ENCODE measurements at places on chromosomes 2 and 18.
A peak's percentile ranks its signal among the peaks of the same experiment; 100 is the strongest.

- no peak for DNase-seq
These were observed 1.0 kb downstream of the IMPACT start for GRCh38 chr18:24427484-24427883.

DNA sequence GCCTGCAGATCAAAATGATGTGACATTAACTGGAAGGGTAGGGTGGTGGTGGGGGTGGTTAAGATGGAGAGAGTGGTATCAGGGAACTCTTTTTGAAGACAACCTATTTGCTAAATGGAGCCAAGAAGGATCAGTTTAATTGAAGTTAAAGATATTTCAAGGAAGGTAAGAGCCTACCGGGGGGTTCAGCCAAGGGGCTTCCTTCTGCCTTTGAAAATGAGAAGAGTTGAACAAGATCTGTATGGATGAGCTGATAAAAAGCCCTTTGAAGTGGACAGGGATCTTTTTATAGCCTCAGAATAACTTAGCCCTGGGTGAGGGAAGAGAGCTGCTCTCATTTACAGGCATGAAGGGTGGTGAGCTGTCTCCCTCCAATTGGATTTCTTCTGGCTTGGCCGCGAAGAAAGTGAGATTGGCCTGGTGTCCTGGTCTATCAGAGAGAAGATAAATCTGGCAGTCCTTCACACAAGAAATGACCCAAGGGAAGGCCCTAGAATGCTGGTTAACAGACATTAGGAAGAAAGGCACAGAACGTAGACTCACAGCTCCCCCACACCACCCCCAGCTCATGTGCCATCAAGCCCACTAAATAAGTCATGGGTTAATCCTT, 439.8 kb downstream of the TNS1 start:
- no peak for DNase-seq

DNA sequence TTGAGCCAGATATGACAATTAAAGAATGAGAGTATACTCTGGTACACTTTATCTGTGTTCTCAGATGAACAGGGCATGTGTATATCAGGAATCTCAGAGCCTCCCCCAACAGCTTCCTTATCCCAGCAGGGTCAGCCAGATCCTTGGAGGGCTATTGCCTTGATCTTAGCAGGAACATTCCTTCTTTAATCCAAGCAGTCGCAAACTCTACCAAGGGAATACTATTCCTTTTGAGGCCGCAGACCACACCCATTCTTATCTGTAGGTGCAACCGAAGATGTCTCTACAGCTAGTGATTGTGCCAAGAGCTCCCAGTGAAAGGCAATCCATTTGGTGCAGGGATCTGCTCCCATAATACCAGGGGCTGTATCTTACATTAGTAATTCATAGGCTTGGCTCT, 118.3 kb upstream of the DOK6 start:
- no peak for DNase-seq

- DNase-seq: no peak
These were observed 125.8 kb upstream of the EFEMP1 start for GRCh38 chr2:56049233-56049845.

DNA sequence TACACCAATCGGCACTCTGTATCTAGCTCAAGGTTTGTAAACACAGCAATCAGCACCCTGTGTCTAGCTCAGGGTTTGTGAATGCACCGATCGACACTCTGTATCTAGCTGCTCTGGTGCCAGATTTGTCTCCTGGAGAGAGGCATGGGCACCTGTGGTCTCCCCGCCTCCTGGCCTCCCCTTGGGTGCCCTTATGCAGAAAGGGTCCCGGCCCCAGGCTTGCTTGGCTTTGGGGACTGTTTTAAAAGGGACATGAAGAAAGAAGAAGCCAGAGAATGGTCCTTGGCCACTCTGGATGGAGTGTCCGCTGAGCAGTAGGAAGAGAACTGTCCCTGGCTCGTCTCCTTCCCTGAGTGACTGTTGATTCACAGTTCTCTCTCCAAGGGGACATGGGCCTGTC, 11.5 kb upstream of the ALPP start:
- no peak for DNase-seq

GRCh38 chr2:96575785-96576456, 39.4 kb downstream of the ARID5A start:
- no peak for DNase-seq

GRCh38 chr2:201158111-201158929, 24.6 kb upstream of the CASP10 start:
- peak; percentile 40 for DNase-seq

DNA sequence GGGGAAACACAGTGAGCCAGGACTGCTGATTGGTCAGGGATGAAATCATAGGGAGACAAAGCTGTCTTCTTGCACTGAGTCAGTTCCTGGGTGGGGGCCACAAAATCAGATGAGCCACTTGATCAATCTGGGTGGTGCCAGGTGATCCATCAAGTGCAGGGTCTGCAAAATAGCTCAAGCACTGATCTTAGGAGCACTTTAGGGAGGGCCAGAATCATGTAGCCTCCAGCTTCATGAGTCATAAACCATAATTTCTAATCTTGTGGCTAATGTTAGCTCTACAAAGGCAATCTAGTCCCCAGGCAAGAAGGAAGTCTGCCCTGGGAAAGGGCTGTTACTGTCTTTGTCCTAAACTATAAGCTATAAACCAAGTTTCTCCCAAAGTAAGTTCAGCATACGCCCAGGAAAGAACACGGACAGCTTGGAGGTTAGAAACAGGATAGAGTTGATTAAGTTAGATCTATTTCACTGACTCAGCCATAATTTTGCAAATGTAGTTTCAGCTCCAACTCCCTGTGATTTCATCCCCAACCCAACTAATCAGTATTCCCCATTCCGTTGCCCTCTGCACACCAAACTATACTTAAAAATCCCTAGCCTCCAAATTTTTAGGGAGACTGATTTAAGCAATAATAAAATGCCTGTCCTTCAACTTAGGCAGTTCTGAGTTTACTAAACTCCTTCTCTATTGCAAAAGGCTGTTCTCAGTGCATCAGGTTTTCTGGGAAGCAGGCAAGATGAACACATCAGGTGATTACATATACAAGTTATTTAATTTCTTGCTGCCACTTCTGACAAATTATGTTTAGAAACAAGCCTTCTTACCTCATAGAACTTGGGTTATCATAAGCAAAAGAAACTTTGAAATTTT, 226.9 kb upstream of the SPOPL start:
- DNase-seq: no peak

GRCh38 chr18:62196980-62197379, 9.9 kb downstream of the RELCH start:
- no peak for DNase-seq

- no peak for DNase-seq
These were observed 8.2 kb downstream of the TWIST2 start for GRCh38 chr2:238855891-238856580.

GRCh38 chr2:42653908-42654445, 85.5 kb downstream of the MTA3 start:
- no peak for DNase-seq

- DNase-seq: no peak
These were observed 50.4 kb downstream of the PDK1 start for GRCh38 chr2:172606285-172606684.

DNA sequence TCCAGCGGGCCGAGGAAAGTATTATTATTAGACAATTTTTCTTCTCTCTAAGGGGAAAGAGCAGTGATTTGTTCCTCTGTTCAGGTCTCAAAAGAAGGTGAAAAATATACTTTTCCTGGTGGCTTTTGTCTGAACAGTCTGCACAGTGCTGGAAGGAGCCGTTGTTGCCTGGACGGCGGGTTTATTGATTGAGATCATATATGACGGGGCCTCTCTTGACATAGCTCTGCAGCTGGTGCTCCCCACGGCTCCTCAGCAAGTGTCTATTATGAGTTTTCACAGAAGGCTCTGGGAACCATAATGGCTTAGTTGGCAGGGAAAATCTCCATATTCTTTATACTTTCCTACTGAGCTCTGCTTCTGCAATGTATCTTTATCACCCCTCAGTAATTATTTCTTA, 42.9 kb downstream of the FSHR start:
- DNase-seq: no peak

DNA sequence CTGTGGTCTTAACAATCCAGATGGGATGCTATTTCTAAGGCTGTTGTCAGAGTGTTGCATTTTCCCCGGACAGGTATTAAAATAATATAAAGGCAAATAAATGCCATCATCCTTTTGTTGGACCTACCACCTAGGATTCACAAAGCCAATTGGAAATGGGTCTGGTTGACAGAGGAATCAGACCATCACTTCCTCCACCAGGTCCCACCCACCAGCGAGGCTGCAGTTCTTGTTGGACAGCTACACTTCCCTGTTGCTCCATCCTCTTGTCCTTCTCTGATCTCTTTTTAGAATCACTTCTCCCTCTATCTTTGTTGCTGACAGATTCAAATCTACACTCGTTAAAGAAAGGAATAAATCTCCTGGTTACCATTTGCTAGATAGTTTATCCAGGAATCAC, 1.1 kb downstream of the TMEM169 start:
- DNase-seq: no peak

- DNase-seq: no peak
These were observed 11.8 kb downstream of the RDH14 start for GRCh38 chr2:18548621-18549020.

DNA sequence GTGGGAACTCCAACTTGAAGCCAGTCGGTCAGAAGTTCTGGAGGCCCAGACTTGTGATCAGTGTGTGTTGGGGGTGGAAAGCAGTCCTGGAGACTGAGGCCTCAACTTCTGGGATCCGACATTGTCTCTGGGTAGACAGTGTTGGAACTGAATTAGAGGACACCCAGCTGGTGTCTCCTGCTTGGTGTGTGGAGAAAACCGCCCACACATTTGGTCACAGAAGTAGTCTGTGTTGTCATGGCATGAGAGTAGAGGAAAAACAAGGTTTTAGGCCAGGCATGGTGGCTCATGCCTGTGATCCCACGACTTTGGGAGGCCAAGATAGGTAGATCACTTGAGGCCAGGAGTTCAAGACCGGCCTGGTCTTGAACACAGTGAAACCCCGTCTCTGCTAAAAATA, 51.5 kb downstream of the PUM2 start:
- DNase-seq: no peak

- DNase-seq: no peak
These were observed 195.1 kb downstream of the KCNS3 start for GRCh38 chr2:18073601-18074000.

DNA sequence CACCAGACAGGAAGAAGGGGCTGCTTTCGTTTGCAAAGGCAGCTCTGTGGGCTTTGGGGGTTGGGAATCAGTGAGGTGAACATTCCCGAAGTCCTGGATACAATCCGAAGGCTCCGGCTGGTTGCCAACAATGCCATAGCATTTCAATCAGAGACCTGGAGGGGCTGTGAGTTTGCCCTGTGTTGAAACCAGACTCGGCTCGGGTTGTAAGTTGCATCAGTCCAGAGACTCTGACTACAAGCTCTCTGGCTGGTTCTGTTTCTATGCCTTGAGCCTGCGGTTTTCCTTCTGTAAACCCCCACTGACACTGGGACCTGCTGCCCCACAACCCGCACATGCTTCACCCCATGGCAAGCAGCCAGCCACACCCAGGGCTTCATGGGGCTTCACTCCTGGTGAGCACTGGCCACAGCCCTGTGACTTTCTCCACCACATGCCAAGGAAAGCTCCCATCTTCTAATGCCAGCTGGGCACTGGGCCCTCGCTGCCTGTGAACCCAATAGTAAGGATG, 85.7 kb upstream of the ODC1 start:
- DNase-seq: no peak

GRCh38 chr2:23482607-23483006, 97.6 kb downstream of the KLHL29 start:
- DNase-seq: no peak

DNA sequence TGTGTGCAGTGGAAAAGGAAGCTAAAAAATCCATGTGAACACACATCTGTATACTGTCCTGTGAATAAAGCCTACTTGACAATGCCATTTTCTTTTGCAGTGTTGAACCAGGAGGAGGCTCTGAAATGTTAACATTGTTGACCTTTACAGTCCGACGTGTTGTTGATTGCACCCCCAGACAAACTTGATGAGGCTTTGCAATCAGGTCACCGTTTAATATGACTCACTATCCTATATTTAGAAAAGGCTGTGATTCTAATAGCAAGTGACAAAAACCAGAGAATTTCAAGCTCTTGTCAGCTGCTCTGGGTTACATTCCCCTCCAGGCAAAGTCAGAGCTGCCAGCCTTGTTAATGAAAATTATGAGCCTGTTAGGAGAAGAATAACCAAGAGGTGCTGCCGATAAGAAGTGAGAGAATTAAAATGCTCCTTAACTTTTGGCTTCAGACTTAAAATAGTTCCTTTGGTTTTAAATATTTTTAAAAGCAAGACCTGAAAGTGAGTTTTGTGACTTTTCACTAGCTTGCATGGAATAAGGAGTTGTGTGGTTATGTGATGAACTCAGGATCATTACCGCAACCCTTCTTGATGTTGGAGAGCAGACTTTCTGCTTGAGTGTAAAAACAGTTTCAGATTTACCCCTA, 162.1 kb downstream of the QPCT start:
- no peak for DNase-seq

GRCh38 chr2:157312866-157313486, 12.6 kb downstream of the ERMN start:
- no peak for DNase-seq

- DNase-seq: no peak
These were observed 142.7 kb downstream of the ATP9B start for GRCh38 chr18:79211844-79212243.

DNA sequence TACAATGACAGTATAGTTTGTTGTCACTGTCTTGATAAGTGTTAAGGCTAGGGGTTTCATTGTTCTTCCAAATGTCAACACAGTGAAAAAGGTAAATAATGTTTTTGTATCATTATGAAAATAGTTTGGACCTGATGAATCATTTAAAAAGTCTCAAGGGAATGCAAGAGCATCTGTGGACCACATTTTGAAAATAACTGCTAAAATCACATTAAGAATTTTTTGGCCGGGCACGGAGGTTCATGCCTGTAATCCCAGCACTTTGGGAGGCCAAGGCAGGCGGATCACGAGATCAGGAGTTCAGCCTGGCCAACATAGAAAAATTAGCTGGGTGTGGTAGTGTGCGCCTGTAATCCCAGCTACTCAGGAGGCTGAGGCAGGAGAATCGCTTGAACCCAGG, 10.3 kb downstream of the SCN1A start:
- DNase-seq: no peak

DNA sequence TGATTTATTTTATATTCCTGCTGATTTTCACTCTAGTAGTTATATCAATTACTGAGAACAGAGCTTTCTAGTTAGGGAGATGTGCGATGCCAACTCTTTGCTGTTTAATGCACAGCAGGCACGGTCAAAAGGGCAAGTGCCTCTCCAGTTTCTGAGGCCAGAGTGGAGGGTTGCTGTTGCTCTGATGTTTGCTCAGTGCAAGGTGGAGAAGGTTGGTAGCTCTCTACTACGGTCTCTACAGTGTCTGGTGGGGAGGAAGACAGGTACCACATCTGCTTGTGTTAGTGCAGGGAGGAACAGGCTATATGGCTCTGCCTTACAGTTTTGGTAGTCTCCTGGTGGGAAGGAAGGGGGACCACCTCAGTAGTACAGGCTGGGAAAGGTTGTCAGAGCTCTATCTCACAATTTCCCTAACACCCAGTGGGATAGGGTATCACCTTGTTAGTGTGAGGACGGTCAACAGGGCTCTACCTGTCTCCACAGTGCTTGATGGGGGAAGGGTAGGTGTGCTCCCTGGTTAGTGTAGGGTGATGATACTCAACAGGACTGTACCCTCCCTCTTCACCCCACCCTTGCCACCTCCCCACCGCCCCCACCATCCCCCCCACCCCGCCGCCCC, 85.9 kb downstream of the FANCL start:
- DNase-seq: no peak
